Activated T-cell treated with anti-CD3 and anti-CD28 coated beads, Interleukin-2, amount 50 U/mL, for 4 hours (primary cell): ENCODE measurements at places on chromosomes 2 and 18. TPM values are rescaled to one million over a fixed set of nuclear protein-coding genes. Genes with fewer than 3 reads are reported as not detected.

CENPO gene
- total RNA-seq, result 28.4 TPM

MLPH gene
- total RNA-seq, result 0.38 TPM

- DNase-seq, result no peak
These were observed 5.4 kb downstream of the CTAGE1 start for GRCh38 chr18:22412176-22412911.

- no peak for DNase-seq
These were observed 48.6 kb downstream of the SOX11 start for GRCh38 chr2:5740817-5741216.
